ENCODE measurements at places on chromosomes 5 and 9.
A peak's percentile ranks its signal among the peaks of the same experiment; 100 is the strongest.

DNA sequence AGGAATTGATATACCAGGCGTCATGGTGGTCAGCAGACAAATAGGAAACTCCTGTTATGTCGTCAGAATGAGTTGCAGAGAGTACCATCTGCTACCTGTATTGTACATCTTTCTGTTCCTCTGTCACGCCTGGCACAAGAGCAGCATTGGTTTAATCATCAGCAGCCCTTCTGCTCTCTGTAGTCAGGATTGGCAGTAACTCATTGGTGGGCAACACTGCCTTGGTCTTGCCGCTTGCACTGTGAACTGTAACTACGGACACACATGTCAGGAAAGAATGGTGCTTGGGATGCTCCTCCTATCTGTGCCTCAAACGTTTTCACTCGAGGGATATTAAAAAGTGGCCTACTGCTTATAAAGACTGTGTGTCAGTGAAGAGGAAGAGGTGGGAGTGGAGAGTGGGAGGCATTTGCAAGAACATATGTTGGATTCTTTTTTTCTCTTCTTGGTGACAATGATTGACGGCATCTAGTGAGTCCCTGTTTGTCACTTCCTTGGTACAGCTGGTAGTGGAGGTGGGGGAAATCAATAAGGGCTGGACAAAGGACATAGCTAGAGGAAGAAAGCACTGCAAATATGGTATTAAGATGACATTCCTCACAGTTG, 76.6 kb downstream of the F2RL2 start:
- no peak for DNase-seq

GRCh38 chr5:56356121-56356835, 123.1 kb upstream of the ANKRD55 start:
- no peak for DNase-seq

DNA sequence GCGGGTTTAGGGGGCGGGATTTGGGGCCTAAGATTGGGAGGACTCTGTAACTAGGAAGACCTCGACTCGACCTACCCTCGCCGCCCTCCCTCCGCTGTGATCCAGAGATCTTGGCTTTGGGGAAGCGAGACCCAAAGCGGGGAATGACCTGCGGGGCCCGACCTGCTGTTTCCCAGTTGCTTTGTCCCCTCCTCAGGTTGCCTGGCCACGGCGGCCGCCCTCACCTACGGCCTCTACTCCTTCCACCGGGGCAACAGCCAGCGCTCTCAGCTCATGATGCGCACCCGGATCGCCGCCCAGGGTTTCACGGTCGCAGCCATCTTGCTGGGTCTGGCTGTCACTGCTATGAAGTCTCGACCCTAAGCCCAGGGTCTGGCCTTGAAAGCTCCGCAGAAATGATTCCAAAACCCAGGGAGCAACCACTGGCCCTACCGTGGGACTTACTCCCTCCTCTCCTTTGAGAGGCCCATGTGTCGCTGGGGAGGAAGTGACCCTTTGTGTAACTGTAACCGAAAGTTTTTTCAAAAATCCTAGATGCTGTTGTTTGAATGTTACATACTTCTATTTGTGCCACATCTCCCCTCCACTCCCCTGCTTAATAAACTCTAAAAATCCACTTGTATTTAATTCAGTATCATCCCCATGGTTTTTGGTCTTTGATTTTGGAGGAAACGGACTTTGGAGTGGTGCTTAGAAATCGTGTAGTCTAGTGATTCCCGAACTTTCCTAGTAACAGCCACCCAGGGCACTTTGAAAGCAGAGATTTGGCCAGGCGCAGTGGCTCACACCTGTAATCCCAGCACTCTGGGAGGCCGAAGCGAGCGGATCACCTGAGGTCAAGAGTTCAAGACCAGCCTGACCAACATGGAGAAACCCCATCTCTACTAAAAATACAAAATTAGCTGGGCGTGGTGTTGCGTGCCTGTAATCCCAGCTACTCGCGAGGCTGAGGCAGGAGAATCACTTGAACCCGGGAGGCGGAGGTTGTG, 878 bp downstream of the HIGD2A start:
- DNase-seq, result no peak

DNA sequence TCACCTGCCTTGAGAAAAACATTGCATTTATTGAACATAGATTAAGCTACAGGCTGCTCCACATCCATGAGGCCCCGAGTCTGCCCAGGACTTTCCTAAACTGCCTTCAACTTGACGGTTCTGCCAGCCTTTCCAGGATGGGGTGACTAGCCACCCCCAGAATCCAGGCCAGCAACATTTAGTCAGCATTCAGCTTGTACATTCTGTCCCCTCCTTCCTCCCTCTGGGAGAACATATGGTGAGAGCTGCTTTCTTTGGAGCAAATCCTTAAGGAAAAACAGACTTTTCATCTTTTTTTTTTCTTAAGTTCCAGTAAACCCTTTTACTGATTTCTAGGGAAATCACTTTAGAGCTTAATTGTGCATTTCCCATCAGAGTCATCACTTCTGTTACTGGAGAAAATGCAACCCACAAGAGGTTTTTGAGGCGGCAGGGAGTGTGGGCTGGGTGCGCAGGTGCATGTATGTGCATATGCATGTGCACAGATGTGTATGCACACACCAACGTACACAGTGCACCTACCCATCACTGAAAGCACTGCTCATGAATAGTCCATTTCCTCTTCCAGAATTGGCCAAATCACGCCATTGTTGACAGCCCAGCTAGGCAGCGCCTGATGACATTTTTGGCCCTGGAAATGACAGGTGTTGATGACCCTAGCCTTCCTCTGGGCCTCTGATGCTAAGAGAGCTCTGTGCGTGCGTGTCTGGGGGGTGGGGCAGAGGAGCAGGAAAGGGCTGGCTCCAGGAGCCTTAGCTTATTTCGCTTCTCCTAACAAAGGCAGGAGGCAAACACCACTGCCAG, 145.6 kb downstream of the HSD17B3 start:
- peak; percentile 24 for DNase-seq

DNA sequence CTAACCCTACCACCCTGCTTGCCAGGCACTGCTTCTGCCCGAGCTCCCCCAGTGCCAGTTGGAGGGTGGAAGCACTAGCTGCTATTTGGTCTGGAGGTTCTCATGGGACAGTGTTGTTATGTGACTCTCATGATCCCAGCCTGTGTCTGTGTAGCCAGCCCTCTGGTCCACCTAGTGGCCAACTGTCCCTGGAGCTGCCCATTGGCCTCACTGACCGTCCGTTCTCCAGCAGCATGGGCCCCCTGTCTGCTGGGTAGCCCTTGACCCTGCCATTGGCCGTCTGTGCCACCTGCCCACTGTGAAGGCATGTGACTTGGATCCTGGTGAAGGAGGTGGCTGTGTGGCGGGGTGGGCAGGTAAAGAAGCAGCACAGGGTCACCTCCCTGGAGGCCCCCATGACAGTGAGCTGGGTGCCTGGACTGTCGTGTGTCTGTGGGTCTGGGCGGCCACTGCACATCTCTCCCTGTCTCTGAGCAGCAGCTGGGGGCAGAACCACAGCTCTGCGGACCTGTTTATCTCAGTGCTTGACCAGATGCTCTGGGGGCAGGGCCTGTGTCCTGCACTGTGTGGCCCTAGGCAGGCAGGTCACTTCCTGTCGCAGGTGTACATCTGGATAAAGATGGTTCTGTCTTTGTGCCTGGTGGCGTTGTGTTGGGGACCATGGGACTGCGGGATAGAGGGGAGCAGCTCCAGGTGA, 11.4 kb downstream of the PHF2 start:
- no peak for DNase-seq

GRCh38 chr9:40926404-40927259, 201.8 kb downstream of the FOXD4L6 start:
- DNase-seq, result no peak
